Stimulated activated CD4-positive, alpha-beta T cell treated with anti-CD3 and anti-CD28 coated beads, Interleukin-12 subunit alpha, Interleukin-12 subunit beta, amount 100 ng/mL, for 4 hours (primary cell): ENCODE measurements at places on chromosomes 5 and 9.

DNA sequence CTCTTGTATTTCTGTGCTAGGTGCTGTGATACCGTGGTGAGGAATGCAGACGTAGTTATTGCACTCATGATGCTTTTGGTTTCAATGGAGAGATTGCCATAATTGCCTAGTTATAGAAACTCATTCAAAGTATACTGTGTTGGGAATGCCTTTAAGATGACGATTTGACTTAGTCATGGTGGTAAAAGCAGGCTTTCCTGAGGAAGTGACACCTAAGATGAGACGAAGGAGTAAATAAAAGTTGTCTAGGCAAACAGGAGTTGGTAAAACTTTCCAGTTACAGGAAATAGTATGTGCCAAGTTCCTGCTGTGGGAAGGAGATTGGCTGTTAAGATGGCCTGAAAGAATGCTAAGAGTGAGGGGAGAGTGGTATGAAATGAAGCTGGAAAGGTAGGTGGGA is 48.1 kb downstream of the FOCAD start:
- no peak for DNase-seq

DNA sequence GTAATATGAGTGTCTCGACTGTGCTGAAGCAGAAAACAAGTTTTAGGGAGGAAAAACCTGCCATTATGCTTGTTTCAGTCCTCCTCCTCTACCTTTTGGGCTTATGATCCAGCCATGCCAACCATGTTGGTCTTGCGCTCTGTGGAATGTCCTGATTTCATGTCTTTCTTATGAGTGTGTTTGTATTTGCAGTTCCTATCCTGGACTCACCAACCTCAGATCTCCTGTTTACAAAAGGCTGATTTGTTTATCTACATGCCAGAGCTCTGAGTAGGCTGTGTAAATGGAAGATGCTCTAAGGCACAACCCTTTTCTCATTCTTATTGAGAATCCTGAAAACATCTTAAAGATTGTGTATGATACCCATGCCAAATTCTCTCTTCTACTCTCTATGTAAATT is 138.6 kb downstream of the ARHGEF28 start:
- no peak for DNase-seq

- DNase-seq, result no peak
Observed at GRCh38 chr9:122005597-122005996, 87.5 kb downstream of the TTLL11 start.

- no peak for DNase-seq
Observed at GRCh38 chr5:111641533-111642233, 115.3 kb downstream of the NREP start.

GRCh38 chr9:113882181-113882580 is 6.1 kb downstream of the ZNF618 start:
- DNase-seq, result no peak

GRCh38 chr9:101027236-101027635 is 1.3 kb upstream of the PLPPR1 start:
- DNase-seq, result no peak

GRCh38 chr9:133106511-133107244 is 14.4 kb downstream of the RALGDS start:
- no peak for DNase-seq

DNA sequence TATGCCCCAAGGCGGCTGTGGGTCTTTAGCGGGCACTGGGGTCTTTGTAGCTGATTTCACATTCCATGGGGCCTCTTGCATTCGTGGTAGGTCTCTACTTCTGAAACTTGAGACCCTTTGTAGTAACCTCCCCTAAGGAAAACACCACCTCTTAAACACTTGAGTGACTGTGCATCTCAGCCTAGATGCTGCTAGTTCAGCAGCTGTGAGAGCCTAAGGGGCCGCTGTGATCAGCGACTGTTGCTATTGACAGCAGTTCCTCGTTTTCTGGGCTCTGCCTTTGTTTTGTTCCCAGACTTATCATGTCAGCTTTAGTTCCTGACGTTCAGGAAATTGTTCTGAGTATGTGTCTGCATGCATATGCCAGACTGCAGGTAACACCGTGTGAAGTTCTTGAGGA is 171.2 kb downstream of the HSPA4 start:
- DNase-seq, result no peak

DNA sequence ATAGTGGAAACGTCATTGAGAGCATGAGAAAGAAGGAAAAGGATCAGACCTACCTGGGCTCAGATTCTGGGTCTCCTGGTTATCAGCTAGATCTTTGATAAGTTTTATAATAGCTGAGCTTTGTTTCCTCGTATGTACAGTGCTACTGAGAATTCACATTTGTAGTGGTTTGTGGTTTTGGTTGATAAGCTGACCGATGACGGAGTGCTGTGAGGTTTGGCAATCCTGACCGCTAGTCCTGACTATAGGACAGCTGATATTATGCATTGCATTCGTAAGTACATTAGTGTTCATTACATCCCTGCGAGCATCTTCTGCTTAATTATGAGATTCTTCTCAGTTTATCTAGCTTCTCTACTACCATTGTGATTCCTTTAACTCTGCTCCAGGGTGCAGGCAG is 190.7 kb upstream of the SLC27A6 start:
- DNase-seq, result no peak

- DNase-seq, result no peak
Observed at GRCh38 chr9:135295551-135296300, 183.9 kb upstream of the PPP1R26 start.

- DNase-seq, result peak; percentile 36
Observed at GRCh38 chr9:132241840-132242620, 80.2 kb downstream of the NTNG2 start.

DNA sequence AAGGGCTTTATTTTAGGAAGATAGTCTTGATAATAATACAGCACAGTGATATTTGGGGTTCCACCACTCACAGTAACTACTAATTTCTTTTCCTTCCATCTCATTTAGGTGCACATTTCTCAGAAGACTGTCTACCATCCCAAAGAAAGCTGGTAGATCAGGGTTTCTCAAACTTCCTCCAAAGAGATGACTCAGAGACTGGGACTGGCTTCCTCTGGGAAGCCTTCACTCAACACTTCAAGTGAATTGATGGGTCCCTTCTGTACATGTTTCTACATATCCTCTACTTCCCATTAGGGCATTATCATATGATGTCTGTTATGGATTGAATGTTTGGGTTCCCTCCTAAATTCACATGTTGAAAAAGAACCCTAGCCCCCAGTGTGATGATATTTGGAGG is 138.5 kb downstream of the SPOCK1 start:
- DNase-seq, result no peak

DNA sequence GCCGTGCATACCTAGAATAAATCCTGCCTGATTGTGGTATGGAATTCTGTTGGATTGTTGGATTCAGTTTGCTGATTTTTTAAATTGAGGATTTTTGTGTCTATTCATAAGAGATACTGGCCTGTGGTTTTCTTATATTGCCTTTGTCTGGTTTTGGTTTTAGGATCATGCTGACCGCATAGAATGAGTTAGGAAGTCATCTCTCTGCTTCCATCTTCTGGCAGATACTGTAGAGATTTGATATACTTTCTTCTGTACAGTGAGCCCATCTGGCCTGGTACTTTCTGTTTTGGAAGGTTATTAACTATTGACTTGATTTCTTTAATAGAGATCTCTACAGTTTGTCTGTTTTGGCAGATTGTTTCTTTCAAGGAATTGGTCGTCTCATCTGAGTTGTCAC is 14.7 kb downstream of the CEP72 start:
- DNase-seq, result no peak

DNA sequence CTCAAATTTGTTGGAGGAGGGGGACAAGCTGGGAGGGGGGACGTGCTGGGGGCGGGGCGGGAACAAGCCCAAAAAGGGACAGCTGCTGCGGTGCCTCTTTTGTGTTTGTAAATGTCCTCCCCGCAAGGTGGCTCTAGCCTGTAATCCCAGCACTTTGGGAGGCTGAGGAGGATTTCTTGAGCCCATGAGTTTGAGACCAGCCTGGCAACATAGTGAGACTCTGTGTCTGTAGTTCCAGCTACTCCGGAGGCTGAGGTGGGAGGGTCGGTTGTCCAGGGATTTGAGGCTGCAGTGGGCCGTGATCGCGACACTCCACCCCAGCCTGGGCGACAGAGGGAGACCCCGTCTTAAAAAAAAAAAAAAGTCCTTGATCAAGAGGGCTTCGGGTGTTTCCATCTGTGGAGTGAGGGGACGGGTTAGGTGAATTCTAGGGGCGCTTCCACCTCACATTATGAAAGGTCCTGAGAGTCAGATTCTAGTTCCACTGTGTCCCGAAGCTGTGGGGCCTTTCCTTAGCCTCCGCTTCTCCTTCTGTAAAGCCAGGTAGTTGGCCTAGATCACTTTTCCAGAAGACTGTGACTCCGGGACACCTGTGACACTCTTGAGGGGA is 779 bp upstream of the CTNNA1 start:
- no peak for DNase-seq

DNA sequence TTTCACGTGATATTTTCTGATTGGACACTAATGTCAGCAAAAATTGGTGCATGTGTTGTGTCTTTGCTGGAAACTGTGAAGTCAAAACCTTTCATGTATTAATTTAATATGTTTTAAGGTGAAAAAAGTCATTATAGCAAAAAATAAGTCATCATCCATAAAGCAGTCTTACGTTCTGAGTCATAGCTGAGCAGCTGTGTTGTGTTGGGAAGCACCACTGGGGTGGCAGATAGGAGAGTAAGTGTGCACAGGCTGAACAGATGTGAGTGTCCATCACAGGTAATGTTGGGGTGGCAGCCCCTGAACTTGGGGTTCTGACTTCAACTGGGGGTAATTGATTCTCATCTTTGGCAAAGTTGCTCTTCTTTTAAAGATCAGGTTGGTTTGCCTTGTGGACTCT is 156.8 kb downstream of the NXNL2 start:
- DNase-seq, result no peak

GRCh38 chr9:99720455-99721050 is 101.1 kb upstream of the NR4A3 start:
- no peak for DNase-seq

- DNase-seq, result no peak
Observed at GRCh38 chr9:105220451-105220850, 24.0 kb upstream of the SLC44A1 start.

DNA sequence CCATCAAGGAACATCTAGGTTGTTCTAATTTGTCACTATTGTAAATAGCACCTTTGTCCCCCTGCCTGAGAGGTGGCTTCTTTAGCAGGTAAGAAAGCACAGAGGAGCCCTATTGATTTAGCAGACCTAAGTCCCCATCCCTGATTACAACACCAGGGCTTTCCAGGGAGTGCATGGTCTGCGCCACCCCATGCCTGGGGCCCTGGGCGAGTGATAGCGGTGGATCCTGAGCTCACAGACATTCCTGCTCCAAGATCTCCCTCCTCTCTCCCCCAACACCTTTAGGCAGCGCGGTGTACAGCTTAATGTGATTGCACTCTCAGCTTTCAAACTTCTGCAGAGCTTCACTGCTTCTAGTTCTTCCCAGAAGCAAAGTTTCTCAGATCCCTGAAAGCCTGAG is 67.4 kb upstream of the WWC1 start:
- DNase-seq, result no peak

GRCh38 chr9:133149130-133150015 is 14.3 kb downstream of the GBGT1 start:
- peak; percentile 78 for DNase-seq

- DNase-seq, result peak; percentile 48
Observed at GRCh38 chr5:112921026-112921832, 798 bp downstream of the REEP5 start.

DNA sequence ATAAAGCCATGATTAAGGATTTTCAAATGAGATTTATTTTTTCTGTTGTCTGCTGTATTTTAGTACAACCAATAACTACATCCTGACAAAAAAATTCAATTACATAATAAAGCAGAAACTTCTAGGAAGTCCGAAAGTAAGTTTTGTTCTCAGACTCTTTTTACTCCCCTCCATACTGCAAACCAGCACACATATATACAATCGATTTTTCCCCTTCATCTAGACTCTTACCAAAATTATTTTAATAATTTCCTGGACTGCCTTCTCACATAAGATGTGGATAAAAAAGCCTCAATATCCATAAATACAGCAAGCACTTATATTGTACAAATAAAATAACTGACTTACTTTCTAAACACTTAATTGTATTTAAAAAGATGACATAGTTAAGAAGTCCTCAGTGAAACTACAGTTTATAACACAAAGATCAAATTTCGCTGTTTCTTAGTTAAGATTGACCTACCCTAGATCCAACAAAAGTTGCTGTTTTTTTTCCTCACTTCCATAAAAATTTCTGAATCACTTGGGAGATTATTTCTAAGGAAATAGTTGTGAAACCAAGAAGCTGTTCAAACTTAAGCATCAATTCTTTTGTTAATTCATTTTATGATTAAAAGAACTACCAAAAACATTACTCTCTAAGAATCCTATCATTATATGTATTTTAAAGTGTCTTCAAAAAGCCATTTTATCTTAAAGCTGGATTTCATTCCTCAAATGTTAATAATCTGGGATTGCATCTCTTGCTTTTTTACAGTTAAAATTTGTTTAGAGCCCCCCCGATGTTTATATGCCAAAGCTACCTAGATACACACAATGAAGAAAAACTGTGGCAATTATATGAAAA is 74.7 kb upstream of the IFNE start:
- no peak for DNase-seq

DNA sequence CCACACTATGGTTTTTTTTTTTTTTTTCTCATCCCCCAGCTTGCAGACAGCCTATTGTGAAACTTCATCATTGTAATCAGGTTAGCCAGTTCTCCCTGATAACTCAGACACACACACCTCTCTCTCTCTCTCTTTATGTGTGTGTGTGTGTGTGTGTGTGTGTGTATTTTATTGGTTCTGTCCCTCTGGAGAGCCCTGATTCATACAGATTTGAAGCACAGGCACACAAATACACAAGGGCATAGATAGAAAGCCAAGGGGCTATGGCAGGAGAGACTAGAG is 20.6 kb upstream of the VCAN start:
- no peak for DNase-seq

- no peak for DNase-seq
Observed at GRCh38 chr5:154795235-154795596, 40.0 kb downstream of the LARP1 start.
